ENCODE measurements at places on chromosomes 3 and 15. TPM values are rescaled to one million over a fixed set of nuclear protein-coding genes. Genes with fewer than 3 reads are reported as not detected.

NFKBIZ gene
- 99.2 TPM for total RNA-seq

TMCC1 gene
- total RNA-seq: 26.2 TPM

TRANK1 gene
- total RNA-seq: 9.3 TPM

LRRIQ4 gene
- not detected for total RNA-seq

SLC22A14 gene
- total RNA-seq: not detected

FYCO1 gene
- total RNA-seq: 64.9 TPM

RETNLB gene
- not detected for total RNA-seq

RTP1 gene
- total RNA-seq: not detected

TNNC1 gene
- 235 TPM for total RNA-seq

DNA sequence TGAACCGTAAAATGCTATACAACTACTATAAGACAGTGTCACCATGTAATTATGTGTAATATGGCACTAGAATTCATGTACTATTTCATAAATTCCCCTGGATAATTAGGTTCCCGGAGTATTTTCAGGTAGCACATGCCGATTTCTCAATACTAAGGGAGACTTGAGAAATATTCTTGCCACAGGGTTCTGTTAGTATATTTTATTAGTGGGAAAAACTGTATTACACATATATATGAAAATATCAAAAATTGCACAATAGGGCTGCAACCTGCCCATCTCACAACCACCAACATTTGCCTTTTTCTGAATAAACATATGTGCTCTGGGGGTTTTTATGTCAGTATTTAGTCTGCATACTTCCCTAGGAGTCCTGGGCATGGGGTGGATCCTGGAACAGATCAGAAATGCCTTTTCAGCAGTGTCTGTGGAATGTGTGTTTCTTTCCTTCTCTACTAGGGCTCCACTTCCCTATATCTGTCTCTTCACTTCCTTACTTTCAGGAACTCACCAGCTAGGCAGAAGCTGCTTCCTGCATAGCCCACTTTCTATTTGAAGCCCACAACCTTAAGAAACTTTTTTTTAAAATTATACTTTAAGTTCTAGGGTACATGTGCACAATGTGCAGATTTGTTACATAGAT, 87.5 kb downstream of the RPL39L start:
- no peak overlapping the region for H3K27ac ChIP-seq
- H3K36me3 ChIP-seq: no peaks in the 10 kb centered on the region
- no peaks in the 10 kb centered on the region for H3K4me1 ChIP-seq
- no peaks in the 10 kb centered on the region for H3K27me3 ChIP-seq
- no peak for DNase-seq
- no peak overlapping the region for H3K4me3 ChIP-seq

DNA sequence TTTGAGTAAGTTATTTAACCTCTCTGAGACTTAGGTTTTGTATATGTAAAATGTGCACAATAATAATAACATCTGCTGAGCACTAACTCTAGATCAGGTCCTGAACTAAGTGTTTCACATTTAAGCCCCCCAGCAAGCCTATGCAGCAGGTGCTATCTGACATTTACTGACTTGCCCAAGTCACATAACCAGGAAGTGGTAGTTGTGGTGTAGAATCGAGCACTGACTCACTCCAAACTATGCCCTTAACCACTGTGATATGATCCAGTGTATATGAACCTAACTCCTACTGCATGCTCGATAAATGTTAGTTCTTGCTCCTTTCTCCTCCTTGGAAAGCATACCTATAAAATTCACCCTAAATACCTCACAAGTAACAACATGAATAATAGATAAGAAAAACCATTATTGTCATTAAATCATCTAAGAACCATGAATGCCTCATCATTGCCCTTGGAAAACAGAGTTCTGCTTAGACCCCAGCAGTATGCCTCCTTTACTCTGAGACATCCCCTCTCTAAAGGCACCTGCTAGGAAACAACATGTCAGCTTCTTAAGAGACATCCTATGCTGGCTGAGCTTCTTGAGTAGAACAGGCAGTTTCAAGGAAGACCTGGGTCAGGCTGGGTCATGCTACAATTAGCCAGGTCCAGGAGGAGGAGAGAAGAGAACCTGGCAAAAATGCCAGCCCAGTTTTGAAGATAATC, 3.0 kb upstream of the SHC4 start:
- no peak overlapping the region for H3K4me3 ChIP-seq
- DNase-seq: no peak
- H3K36me3 ChIP-seq: no peaks in the 10 kb centered on the region
- no peaks in the 10 kb centered on the region for H3K4me1 ChIP-seq

DNA sequence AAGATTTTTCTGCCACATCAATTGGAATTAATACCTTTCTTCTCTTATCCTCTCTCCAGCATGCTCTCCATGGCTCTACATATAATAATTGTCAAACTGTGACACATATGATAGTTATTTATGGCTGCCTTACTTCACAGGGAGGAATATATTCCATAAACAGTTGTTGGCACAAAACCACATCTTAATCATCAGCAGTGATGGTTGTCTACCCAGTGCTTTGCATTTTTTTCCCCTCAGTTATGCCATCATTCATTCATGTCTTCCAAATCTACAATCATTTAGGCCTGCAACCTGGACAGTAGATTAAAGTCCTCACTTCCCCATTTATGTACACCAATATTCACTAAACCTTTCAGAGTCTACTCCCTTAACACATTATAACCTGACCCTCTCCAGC, 107.7 kb downstream of the THRB start:
- no peaks in the 10 kb centered on the region for H3K27me3 ChIP-seq
- H3K27ac ChIP-seq: no peak overlapping the region
- H3K36me3 ChIP-seq: no peaks in the 10 kb centered on the region
- no peak overlapping the region for H3K4me3 ChIP-seq

- DNase-seq: no peak
- no peak overlapping the region for H3K27ac ChIP-seq
Observed at GRCh38 chr3:10910367-10910766, 82.2 kb upstream of the SLC6A1 start.

Data from tibial nerve (tissue), 4 donors.